HT-29 (cell line): ENCODE measurements at places on chromosomes 4 and X.

- no peak for DNase-seq
Observed at GRCh38 chrX:28599957-28600356, 12.7 kb downstream of the IL1RAPL1 start.

GRCh38 chr4:825063-825970, 612 bp downstream of the CPLX1 start:
- DNase-seq = no peak

DNA sequence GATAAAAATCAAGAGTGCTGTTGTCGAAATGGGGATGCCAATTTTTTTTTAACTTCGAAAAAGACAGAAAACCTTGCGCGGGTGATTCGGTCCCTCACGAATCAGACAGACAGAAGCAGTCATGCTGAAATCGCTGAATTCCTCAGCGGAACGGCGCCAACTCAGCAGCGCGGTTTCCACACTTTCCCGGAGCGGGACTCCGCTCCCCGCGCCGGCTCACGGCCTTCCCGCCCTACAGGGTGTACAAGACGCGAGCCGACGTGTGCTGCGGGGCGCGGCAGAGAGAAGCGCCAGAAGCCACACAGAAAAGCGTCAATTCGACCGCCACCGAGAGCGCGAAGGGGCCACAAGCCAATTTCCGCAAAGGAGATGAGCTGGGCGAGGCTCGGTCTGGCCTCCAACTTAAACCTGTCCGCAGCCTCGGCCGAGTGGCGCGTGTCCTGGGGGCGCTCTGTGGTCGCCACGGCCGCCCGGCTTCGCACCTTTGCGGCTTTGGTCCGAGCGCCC, 1.3 kb downstream of the NEXMIF start:
- no peak for DNase-seq

- no peak for DNase-seq
Observed at GRCh38 chr4:112861691-112862674, 187.5 kb upstream of the ANK2 start.

- peak; percentile 34 for DNase-seq
Observed at GRCh38 chr4:2843941-2844584, 419 bp downstream of the ADD1 start.

- DNase-seq = no peak
Observed at GRCh38 chr4:151153585-151153984, 54.2 kb downstream of the RPS3A start.

- DNase-seq = no peak
Observed at GRCh38 chr4:159134429-159134828, 31.6 kb downstream of the RAPGEF2 start.

GRCh38 chrX:21741869-21742701, 15.8 kb downstream of the SMPX start:
- no peak for DNase-seq

- no peak for DNase-seq
Observed at GRCh38 chr4:15339737-15340136, 88.1 kb upstream of the C1QTNF7 start.

- DNase-seq = no peak
Observed at GRCh38 chrX:141439651-141440050, 144.9 kb downstream of the SPANXA1 start.

DNA sequence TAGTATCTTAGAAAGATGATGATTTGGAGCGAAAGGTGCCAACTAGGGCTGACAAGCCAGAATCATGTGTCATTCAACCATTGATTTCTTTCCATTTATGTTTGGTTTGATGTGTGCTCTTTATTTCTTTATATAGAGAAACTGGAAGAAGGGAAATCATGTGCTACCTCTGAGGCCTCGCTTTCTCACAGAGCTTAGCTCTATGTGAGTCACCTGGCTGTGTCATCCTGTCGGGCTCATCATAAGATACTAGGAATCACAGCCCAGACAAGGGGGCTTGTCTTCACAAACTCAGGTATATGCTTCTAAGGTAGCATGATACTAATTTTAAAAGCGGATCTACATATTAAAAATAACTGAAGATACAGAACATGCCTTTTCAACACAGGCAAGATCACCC, 81.7 kb upstream of the GPM6B start:
- no peak for DNase-seq

DNA sequence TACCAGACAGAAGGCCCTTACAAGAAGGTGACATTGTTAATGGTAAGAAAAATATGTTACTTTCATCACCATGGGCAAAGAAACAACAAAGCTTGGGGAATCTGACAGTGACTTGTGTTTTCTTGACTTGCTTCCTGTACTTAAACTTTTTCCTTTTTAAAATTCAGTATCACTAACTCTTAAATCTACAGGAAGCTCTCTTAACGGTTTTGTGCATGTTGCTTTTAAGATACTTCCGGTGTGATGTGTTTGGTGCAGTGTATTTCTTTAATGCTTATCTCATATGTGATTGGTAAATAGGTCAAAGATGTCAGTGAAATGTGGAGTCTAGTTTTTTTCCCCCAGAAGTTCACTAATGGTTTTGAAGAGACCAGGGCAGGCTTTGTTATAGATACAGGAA, 45.2 kb downstream of the ADH5 start:
- DNase-seq = no peak

GRCh38 chrX:30275498-30275897, 28.6 kb downstream of the MAGEB1 start:
- peak; percentile 20 for DNase-seq

- DNase-seq = no peak
Observed at GRCh38 chr4:16573739-16574138, 324.7 kb downstream of the LDB2 start.

GRCh38 chr4:112143781-112144180, 1.5 kb upstream of the FAM241A start:
- no peak for DNase-seq

DNA sequence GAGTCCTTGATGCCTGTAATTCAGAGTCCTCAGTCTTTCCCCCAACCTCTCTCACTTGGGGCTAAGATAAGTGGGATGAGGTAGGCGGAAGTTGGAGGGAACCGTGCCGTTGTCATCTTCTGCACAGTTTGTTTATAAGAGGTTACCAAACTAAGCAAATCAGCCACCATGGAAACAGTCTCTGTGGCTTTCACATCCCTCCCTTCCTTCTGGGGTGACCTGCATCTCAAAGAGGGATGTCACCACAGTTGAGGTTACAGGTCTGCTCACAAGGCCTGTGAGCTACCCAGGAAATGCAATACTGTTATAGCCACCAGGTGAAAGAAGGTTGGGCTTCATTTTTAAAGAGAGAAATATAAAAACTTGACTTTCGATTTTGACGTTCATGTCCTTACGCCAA, 26.3 kb downstream of the RTL5 start:
- no peak for DNase-seq

- DNase-seq = no peak
Observed at GRCh38 chrX:15860921-15861320, 6.3 kb upstream of the AP1S2 start.

DNA sequence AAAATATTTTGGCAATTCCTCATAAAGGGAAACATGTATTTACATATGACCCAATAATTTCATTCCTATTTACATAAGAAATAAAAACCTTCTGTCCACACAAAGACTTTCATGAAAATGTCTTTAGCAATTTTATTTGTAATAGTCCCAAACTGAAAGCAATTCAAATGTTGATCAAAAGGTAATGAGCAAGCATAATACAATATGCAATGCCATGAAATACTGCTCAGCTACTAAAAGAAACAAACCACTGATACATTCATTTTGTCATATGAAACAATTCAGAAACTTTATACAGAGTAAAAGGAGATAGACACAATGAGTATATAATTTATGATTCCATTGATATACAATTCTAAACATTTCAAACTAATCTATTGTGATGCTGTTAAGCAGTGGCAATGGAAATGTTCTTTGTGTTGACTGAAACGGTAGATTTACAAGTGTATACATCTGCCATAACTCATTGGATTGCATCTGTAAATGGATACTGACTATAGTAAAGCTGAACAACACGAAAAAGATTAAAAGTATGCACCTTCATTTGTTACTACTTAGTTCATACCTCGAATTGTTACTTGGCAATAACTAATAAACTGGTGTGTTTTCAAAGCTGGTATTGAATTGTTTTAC, 335.6 kb downstream of the GASK1B start:
- no peak for DNase-seq

GRCh38 chr4:61886131-61886530, 686.0 kb downstream of the ADGRL3 start:
- DNase-seq = peak; percentile 17

DNA sequence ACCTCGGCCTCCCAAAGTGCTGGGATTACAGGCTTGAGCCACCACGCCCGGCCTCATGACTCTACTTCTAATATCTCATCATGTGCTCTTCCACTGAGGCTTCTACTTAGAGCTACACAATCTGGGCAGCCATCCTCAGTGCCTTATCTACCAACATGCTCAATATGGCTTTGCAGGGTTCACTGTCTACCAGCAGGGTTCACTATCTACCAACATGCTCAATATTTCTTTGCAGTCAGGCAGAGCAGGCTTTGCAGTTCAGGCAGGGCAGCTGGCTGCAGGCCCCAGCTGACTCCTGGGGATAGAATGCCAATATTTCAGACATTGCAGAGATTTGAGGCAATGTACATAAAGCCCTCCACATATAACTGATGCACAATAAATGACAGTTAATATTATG, 47.5 kb downstream of the PKD2 start:
- peak; percentile 73 for DNase-seq

GRCh38 chr4:150078041-150078578, at the start of gene DCLK2:
Gene DCLK2 (plus strand): TSS chr4:150078445. CDS start chr4:150079028, 583 bp downstream.
- no peak for DNase-seq

- no peak for DNase-seq
Observed at GRCh38 chr4:148790691-148791090, 348.5 kb upstream of the NR3C2 start.

DNA sequence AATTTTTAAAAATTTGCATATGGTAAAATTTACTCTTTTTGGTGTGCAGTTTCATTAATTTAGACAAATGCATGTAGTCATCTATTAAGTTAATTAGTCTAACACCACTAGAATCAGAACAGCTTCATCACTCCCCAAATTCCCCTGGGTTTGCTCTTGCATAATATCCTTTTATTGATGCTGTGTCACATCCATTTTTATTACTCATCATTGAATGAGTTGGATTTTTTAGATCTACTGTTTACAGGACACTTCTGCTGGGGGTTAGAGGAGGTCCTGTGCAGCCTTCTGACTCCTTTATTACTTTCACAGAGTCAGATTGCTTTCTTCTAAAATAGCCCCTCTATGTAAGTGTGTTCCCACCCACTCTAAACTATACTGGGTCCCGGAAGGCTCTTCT, 65.9 kb downstream of the MTHFD2L start:
- DNase-seq = no peak

DNA sequence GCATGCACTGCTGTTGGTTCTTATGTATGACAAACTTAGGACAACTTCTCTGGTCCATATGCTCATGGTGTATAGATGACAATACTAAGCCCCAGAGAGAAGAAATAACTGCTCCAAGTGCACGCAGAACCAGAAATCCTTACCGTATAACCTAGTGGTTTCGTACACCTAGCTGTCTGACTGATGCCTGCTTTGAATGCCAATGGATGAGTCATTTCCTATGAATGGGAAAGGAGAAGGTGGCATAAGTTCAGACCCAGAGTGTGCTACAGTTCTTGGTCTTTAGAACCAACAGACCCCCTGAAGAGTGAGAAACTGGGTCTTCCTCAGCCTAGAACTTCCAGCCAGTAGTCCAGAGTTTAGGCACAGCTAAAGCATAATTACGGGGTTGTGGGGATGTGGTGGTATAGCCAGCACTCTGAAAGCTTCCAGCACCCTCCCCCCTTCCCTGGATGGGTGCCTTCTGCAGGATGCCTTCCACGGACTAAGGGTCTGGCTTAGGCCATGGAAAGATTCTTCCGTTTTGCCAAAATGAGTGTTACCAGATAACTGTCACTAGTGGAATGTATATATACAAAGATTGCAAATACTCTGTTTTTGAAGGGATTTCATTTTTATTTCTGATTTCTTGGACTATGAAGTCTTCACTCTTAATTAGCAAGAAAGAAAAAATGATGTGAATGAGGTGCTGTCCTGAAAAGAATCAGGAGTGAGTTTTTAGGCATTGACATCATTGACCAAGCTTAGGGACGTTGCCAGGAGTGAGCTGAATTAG, 84.6 kb upstream of the PACRGL start:
- DNase-seq = peak; percentile 8

- DNase-seq = peak; percentile 44
Observed at GRCh38 chr4:180449395-180449956, 1793.7 kb upstream of the TENM3 start.

DNA sequence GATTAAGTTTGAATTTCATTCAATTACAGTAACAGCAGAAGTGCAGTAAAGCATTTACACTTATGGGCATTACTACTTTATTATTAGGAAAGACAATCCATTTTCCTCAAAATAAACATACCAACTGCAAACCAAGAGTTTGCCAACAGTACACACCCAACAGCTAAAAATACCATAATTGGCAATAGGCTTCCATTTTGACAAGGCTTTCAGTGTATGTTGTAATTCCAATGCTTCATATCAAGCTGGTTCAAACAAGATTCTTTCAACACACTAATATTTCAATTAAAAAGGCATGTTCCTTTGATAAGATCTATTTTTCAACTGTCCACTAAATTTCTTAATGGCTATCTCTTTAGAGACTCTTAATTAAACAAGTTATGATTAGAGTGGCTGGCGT, 12.1 kb downstream of the EIF1AX start:
- DNase-seq = no peak

- DNase-seq = no peak
Observed at GRCh38 chr4:1979477-1980196, 29.1 kb downstream of the NELFA start.

DNA sequence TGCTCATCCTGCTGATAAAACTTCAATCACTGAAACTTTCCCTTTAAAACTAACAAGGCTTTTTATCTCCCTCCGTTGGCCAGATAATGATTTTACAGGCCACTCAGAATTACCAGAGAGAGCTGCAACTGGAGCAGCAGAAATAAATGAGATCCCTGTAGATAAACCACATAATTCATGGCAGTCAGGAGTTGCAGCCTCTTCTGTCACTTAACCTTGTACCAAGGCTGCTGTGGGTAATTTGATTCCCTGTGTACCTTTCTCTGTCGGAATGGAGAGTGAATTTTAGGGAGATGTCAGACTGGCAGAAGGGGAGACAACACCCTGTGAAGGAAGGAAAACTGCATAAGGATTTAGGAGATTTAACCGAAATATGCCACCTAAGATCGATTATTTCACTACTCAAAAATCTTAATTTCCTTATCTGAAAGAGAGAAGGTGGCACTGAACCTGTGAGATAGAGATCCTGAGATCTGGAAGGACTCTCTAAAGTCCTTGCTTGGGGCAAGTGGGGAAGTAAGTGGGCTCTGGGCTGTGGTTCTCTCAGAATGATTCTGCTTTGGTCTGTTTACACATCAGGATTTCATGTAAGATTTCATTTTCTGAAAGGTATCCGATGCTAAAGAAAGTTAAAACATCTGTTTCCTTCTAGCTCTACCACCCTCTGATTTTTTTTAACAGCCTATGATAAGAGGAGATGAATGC, 14.3 kb upstream of the TSPAN5 start:
- DNase-seq = no peak
